ENCODE measurements at places on chromosomes 16 and 17. TPM values are rescaled to one million over a fixed set of nuclear protein-coding genes. Genes with fewer than 3 reads are reported as not detected.
A peak's percentile ranks its signal among the peaks of the same experiment; 100 is the strongest.

The LDAF1 gene
- total RNA-seq = 65.0 TPM

DNA sequence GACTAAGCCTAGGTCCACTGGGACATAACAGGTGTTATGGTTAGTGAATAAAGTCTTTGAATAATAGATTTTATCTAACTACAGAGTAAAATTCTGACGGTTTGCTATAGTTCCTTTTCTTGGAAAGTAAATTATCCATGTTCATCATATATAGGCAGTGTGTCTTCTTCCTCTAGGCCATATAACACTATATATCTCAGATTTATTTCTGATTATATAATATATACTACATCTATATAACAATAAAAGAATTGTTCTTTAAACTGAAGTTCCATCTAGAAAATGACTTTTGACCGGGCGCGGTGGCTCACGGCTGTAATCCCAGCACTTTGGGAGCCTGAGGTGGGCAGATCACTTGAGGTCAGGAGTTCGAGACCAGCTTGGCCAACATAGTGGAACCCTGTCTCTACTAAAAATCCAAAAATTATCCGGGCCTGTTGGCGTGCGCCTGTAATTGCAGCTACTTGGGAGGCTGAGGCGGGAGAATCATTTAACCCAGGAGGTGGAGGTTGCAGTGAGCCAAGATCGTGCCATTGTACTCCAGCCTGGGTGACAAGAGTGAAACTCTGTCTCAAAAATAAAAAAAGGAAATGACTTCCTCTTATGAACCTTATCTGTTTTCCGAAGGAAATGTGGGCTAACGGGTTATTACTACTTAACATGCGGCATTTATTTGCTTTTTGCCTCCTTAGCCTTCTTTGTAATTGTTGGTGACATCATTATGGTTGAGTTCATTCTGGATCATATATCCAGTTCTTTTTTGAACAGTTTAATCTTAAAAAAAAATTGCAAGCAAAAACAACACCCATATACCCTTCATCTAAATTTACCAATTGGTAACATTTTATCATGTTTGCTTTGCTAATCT lies 29.2 kb downstream of the NOL11 start:
- no peak for DNase-seq

DNA sequence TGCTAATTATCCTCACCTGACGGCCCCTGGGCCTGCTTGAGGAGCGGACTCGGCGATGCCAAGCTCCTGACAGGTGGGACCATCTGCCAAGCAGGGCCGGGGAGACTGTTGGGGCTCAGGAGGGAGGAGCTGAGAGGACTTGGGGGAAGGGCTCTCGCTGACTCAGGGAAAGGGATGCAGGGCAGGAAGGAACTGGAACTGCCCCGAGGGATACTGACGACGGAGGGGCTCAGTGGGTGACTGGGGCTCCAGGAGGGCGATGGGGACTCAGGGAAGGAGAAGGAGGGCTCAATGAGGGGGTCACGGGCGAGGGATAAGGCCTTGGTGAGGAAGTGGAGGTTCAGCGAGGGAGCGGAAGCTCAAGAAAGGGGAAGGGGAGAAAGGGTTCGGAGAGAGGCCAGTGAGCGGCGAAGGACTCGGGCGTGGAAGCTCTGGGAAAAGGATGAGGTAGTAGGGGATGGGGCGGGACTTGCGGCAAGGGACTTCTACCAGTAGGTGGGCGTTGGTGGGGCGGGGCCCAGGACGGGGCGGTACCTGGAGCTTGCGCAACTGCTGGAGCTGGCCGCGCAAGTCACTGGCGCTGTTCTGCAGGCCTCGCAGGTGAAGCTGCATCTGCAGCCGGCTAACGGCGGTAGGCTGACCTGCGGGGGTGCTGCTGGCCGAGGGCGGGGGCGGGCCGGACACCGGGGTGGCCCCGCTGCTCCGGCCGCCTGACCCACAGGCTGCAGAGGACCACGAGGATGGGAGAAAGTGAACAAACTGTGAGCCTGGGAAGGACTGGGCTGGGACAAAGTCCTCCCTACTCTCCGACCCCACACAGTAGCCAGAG lies 46.5 kb downstream of the SRCIN1 start:
- DNase-seq = peak; percentile 29

DNA sequence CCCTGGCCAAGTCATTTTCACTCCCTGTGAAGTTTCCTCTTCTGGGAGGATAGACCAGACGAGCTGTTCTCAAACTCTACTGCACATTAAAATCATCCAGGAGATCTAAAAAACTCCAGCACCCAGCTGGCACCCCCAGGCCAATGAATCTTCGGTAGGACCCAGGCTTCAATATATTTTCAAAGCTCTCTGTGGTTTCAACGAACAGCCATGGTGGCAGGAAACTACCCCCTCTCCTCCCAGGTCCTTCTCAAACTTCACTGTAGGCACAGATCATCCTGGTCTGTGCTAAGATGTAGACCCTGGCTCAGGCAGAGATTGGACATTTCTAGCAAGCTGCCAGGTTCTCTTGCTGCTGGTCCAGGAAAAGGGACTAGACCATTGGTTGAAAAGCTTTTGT lies 38.7 kb upstream of the GRIN2A start:
- no peak for DNase-seq

The HOXB1 gene
- total RNA-seq = not detected

- DNase-seq = no peak
These were observed 191.7 kb downstream of the LGALS9B start for GRCh38 chr17:20275653-20276052.

DNA sequence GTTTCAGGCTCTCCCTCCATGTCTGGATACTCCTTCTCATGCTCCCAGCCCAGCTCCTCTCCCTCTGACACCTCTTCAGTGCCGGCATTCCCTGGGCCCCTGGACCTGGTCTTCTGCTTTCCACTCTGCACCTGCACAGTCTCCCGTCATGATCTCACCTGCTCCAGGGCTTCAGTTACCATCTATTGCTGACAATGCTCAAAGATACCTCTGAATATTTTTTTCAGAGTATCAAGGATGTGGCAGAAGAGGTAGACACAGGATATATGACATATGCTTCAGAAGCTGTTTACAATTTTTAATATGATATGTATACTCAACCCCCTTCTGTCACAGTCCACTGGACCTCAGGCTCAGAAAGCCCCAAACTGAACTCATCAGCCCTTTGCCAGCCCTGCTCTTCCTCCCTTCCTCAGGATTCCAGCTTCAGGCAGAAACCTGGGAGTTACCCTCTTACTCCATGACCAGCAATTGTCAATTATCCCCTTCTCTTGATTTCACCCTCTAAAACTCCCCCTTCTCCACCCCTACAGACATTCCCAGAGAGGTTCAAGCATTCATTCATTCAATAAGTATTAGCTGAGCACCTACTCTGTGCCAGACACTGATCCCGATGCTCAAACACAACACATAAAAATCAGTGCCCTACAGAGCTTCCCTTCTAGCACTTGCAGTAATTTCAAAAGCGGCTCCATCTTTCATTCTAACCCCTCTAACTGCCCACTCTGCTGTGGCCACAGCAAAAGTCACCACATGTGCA lies 7.8 kb upstream of the MLLT6 start:
- DNase-seq = no peak

GRCh38 chr17:55072898-55073297 lies 104.3 kb downstream of the STXBP4 start:
- no peak for DNase-seq

DNA sequence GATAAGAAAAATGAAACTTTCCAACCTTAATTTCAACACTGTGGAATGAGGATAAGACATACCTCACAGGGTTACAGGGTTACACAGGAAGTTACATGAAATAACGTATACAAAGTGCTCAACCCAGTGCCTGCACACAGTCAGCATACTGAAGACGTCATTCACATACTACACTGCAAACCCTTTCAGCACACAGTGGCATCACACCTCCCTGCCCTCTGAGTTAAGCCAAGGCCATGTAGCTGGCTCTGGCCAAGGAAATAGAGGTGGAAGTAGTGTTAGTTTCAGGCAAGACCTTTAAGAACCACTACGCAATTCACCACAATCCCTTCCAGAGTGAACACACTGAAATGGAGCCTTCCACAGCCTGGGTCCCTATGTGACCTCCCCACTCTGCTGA lies 46.6 kb upstream of the GSG1L start:
- DNase-seq = no peak

DNA sequence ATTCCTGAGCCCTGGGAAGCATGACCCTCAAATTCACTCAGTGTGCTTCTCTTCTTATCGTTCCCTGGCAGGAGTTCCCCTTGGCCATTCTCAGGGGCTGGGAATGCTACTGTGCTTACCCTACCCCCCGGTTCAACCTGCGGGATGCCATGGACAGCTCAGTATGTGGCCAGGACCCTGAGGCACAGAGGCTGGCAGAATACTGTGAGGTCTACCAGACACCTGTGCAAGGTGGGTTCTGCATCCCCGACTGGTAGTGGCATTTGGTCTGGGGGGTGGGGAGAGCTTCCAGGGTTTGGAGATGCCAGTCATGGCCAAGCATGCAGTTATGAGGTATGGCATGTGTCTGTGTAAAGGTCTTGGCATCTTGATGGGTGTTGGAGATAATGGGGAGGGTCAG lies 39.4 kb downstream of the WSCD1 start:
- no peak for DNase-seq

DNA sequence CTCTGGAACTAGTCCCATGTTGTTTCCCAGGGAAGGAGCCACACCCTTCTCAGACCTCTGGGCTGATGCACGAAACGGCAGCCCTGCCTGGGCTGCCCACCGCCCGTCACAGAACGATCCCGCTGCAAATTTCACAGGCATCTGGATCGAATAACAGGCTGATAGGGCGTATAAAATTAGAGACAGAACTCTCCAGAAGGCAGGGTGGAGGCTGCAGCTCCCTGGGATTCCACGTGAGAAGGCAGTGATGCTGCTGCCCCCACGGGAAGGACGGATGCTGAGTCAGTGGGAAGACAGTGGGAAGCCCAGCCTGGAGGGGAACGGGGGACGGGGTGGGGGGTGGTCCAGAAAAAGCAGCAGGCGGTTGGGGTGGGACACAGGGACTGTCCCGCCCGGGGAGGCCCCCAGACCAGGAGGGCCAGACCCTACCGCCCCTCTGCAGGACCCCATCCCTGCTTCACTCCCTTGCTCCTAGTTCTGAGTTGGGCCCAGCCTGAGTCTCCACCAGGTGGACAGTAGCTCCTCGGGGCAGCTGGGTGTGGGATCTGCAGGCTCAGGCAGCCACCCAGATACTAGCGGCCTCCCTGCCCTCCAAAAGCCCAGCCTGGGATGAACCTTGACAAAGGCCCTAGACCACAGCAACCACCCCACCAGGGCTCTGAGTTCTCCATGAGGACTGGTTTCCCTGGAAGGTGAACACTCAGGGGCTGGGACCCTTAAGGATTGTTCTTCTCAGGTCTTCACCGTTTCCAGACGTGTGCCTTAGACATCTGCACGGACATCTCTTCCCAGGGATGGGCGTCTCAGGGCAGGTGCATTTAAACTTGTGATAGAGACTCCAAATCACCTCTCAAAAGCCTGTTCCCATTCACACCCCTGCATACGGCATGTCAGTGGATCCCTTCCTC lies 117.8 kb downstream of the METRNL start:
- no peak for DNase-seq

GRCh38 chr16:75070012-75070841 lies 46.4 kb downstream of the LDHD start:
- DNase-seq = no peak

- DNase-seq = no peak
These were observed 39.1 kb upstream of the TOM1L1 start for GRCh38 chr17:54861471-54861983.

DNA sequence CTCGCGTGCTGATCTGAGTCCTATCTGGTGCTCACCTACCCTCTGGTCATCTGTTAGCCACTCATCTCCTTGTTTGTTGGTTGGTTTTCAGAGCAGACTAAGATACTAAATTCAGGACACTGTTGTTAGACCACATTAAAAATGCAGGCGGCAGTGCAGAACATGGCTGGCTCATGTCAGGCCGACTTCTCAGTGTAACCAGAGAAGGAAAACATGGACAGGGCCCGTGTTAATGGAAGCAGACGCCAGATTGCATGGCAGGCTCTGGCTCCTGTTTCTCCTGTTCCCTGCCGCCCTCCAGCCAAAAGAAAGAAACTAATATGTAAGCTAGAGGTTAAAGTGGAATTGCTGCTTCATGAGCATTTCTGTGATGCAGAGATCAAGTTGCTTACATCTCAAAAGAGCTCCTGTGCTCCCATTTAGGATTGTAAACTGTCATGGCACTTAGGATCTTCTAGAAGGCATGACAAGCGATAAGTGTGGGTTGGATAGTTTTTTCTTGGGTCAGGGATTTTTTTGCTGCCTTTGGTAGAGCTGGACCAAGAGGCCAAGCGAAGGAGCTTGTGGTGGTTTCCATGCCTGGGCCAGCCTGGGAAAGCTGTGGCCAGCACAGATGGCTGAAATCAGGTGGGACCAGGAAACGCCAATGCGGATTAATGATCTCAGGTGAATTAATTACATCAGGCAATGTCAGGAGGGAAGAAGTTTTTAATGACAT lies 56.1 kb downstream of the YPEL2 start:
- no peak for DNase-seq

DNA sequence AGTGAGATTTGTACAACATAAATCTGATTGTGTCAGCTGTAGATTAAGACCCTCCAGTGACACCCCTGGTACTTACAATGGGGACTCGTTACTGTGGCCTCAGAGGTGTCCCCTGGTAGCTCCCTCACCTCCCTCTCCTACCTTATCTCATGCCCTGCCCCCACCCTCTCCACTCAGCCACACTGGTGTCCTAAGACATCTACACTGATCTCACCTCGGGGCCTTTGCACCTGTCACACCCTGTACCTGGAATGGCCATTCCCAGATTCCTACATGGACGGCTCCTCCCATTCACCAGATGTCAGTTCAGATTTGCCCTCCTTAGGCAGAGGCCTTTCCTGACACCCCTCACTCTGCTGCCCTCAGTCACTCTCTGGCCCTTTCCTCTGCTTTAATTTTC lies 319.3 kb downstream of the CPPED1 start:
- DNase-seq = no peak

GRCh38 chr17:48526608-48527546 lies 3.9 kb downstream of the HOXB1 start:
- DNase-seq = no peak

DNA sequence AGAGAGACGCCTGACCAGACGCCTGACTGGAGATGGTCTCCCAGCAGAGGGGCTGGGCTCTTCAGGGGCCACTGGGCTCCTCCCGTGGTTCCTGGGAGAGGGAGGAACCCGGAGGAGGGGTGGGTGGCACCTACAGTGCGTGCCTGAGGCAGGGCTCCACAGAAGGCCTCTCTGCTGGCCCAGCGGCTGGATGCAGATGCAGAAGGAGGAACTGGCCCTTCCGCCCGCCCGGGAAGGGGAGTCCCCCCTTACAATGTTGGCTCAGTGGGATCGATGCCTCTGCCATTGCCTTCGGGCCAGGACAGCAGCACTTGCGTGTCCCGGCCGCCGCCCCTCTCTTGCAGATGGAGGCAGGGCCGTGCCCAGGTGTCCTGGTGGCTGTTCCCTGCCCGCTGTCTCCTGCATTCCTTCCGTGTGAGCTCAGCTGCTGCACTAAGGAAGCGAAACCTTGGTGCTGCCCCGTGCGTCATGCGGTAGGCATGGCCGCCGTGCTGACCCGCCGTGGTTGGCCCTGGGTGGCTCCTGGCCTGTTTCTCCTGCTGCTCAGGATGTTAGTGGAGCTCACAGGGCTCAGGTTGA lies 15.1 kb downstream of the BAIAP2 start:
- peak; percentile 86 for DNase-seq

The KRT15 gene
- 1.3 TPM for total RNA-seq

- DNase-seq = peak; percentile 87
These were observed 245.7 kb downstream of the FOXL1 start for GRCh38 chr16:86823888-86824671.

Measured in kidney epithelial cell (primary cell).